Activated CD4-positive, alpha-beta T cell treated with anti-CD3 and anti-CD28 coated beads, Interleukin-2, amount 10 ng/mL, durations not matched to agents 7 days and 5 days (primary cell): ENCODE measurements at places on chromosomes 12 and 14. TPM values are rescaled to one million over a fixed set of nuclear protein-coding genes. Genes with fewer than 3 reads are reported as not detected.
A peak's percentile ranks its signal among the peaks of the same experiment; 100 is the strongest.

SLC39A5 gene
- not detected for total RNA-seq

GRCh38 chr14:105477660-105478397 is 3.2 kb downstream of the CRIP2 start:
- DNase-seq = peak; percentile 22

PRH2 gene
- total RNA-seq = not detected

GRCh38 chr12:83121897-83122622 is 435.4 kb downstream of the TMTC2 start:
- DNase-seq = no peak

- no peak for DNase-seq
Observed at GRCh38 chr12:88553941-88554658, 26.2 kb downstream of the KITLG start.

GRCh38 chr14:73465823-73466532 is 7.6 kb upstream of the NUMB start:
- DNase-seq = no peak

LRIG3 gene
- total RNA-seq = not detected

CCDC177 gene
- total RNA-seq = not detected

- no peak for DNase-seq
Observed at GRCh38 chr14:32404784-32405573, 75.9 kb downstream of the AKAP6 start.

DNA sequence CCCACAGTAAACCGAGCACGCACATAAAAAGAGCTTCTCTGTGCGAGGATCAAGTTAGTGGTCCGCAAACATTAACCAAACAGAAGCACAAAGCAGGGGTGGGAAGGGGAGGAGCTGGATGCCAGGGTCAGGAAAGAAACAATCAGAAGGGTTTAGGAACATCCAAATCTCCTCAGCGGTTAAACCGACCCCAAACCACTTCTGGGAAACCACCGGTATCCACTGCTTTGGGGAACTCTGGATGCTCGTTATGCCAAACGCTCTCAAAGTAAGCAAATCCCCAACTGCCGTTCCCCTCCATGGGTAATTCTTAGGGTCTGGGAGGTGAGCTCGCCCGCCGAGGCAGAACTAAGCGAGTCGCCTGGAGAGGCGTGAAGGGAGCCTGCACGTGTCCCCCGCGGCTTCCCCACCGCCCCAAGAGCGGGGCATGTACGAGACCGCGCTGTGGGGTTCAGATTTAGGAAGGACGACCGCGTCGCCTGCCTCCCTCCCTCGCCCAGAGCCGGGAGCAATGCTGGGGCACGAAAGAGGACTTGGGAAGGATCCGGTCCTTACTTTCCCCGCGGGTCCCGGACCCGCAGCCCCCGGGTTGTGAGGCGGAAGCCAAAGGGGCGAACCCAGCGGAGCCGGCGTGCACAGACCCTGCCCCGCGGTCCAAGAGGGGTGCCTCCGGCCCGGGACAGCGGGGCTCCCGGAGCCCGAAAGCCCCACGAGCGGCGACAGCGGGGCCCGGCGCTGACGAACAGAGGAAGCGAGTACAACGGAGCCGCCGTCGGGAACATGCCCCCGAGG is 711 bp downstream of the SBNO1 start:
- DNase-seq = peak; percentile 36

- DNase-seq = no peak
Observed at GRCh38 chr12:132295101-132295526, 34.3 kb downstream of the GALNT9 start.

DNA sequence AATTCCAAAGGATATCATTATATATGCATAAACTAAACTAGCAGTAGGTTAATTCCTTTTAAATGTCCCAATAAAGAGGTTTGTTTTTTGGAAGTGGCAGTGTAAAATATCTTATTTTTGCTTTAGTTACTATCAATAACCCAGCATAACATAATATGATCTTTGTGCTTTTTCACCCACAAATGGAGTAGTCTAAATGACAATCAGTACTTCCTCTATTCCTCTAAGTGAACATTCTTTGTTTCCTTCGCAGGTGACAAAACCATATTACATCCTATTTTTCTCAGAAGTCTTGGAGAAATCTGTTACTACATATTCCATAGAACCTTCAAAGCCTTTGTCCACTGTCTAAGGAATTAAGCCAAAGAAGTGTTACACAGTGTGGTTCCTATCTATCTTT is 62.5 kb downstream of the MED13L start:
- DNase-seq = no peak

POTEG gene
- total RNA-seq = not detected

DNA sequence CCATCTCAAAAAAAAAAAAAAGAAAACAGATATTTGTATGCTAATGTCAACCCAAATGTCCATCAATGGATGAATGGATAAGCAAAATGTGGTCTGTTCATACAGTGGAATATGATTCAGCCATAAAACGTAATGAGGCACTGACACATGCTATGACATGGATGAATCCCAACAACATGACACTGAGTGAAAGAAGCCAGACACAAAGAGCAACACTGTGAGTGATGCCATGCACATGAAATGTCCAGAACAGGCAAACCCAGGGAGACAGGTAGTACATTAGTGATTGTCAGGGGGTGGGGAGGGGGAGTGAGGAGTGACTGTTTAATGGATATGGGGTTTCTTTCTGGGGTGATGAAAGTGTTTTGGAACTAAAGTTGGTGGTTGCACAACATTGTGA is 50.2 kb downstream of the ARL6IP4 start:
- no peak for DNase-seq

DNA sequence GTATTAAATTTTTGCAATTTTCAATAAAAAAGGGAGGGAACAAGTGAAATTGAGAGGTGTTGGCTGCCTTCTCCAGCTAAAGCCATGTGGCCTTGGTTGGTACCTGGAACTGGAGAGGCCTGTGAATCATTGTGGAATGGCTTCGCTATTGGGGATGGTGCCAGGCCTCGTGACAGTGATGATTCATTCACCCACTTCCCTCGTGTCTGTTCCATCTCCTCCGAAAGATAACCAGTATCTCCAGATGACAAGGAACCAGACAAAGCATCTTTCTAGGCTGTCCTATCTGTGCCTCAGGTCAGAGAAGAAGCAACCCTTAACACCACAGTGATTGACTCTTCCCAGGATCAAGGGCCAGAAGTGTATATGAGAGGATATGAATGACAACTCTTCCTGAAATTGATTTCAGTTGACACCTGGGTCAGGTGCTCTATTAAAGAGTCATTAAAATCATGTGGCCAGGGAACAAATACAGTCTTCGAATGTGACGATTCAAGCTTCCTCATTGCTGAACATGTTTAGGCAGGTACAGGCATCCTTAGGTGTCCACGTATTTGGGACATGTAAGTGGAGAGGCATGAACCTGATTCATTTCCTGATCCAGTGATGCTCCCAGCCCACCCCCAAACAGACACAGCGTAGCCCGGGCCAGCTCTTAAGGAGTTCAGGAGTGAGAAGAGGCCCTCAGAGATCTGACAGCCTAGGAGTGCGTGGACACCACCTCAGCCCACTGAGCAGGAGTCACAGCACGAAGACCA is at the start of gene RNASE7:
Gene RNASE7, plus strand, starts transcription at position 687 of the 758 bp plus-strand sequence. CDS start 631 bp downstream, outside the sequence.
- DNase-seq = no peak

DNA sequence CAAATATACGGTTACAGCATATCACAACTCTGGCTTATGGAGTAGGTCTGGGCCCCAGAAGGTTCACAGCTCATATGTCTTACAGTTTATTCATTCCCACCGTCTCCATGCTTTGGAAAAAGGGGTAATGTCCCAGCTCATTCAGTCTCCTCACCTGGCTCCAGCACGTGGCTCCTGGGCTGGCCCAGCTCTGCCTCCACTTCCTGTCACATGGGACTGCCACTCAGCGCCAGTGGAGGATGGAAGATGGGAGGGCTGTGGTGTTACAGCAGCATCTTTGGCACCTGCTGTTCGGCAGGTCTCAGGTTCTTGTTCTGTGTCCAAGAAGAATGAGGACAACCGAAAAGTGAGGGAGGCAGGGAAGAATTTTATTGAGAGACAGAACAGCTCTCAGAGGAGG is 216.3 kb upstream of the ATXN7L3B start:
- no peak for DNase-seq

AMDHD1 gene
- total RNA-seq = 1.4 TPM

- no peak for DNase-seq
Observed at GRCh38 chr14:20427231-20428009, 8.5 kb downstream of the KLHL33 start.

GRCh38 chr14:37437490-37437889 is 157.6 kb downstream of the FOXA1 start:
- no peak for DNase-seq

LDHB gene
- 1,195 TPM for total RNA-seq
